ENCODE measurements at places on chromosomes 4 and X.

DNA sequence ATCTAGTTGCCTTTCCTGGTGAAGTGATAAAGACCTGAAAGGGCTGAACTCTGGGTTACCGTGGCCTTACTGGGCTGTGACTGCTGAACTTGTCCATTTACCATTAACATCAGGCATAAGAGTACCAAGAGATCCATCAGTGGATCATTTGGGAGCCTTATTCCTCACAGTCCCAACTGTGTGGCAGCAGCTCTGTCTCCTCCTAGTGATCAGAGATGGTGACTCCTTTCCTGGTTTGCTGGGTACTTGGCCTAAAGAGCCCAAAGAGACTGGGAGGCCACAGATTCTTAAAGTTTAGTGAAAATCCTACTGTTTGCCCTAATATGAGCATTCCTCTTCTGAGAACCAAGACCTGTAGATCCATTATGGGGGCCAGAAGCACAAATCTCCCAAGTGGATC lies 56.3 kb upstream of the ATP6AP2 start:
- DNase-seq = no peak

DNA sequence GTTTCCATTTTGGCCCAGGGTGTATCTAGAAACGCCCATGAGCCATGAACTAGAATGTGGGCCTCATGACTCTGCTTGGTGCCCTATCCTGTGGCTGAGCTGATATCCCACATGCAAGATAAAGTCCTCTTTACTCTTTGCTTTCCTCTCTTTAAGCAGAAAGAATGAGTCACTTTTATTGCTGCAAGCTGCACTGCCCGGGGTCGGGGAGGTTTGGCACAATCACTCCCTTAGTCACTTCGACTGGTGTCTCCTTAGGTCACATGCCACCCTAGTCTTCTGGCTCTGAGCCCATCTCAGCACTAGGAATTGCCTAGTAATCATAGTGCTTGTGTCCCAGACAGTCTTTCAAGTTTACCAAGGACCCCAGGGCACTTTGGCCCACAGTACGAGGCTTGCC lies 75.1 kb upstream of the CXorf66 start:
- peak; percentile 41 for DNase-seq

GRCh38 chr4:1992468-1993168 lies 16.2 kb downstream of the NELFA start:
- DNase-seq = no peak

GRCh38 chr4:25103418-25103817 lies 56.8 kb downstream of the SEPSECS start:
- DNase-seq = no peak

- DNase-seq = no peak
These were observed 681.9 kb upstream of the BOD1L1 start for GRCh38 chr4:14309431-14309830.

DNA sequence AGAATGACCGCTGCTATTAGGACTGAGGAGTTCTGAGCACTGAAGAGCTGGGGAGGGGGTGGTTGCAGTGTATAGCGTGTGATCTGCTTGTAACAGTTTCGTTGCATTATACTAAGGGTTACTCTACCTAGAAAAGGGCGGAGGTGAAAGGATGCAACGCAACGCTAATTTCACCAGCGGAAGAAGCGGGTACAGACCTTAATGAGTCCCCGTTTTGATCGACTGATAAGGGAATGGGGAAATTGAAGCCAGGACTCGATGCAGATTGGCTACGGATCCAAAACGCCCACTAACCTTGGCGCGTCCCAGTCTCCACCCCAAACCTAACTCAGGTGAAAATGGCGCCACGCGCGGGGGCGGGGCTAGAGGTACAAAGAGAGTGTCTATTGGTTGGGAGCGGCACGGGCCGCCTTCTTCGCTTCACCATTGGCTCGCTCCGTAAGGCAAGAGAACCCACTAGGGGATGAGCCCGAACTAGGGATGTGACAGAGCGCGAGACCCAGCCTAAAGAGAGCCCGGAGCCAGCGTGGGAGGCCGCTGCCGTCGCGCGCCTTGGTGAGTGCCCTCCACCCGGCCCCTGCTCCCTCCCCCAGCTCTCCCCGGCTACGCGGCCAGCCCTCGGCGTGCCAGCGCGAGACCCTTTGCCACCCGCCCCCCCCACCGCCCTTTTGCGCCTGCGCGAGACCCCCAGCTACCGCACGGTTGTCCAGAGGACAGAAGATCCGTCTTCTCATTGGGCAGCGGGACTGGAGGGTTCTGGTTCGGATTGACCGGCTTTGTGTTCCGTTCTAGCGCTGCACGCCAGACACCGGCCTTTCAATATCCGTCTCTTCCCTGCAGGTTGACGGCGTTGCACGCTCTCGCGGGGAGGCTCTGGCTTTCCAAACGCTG lies at the start of gene EBP:
Gene EBP (plus strand): TSS at position 456 of the 891 bp plus-strand sequence. CDS start 1,964 bp downstream, outside the sequence.
- DNase-seq = peak; percentile 87

DNA sequence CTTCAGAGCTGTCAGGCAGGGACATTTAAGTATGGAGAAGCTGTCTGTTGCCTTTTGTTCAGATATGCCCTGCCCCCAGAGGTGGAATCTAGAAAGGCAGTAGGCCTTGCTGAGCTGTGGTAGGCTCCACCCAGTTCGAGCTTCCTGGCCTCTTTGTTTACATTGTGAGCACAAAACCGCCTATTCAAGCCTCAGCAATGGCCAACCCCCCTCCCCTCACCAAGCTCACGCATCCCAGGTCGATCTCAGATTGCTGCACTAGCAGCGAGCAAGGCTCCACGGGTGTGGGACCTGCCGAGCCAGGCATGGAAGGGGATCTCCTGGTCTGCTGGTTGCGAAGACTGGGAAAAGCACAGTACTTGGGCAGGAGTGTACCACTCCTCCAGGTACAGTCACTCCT lies 59.3 kb downstream of the ZNF674 start:
- DNase-seq = no peak

DNA sequence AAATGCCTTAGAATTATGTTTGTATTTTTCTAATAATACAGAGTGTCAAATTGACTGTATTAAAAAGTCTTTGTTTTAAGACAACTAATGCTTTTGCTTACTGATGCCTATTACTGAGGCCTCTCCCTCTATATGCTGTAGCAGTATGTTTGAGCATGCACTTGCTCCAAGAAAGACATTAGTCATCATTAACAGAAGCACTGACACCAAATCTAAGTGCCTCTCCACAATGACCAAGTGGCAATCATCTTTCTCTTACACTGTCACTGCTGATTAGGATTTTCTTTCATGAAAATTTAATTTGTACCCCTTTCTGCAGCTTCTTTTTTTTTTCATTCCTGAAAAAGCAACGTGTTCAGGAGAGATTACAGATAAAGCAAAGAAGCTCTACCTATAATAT lies 11.1 kb upstream of the MAB21L2 start:
- no peak for DNase-seq

GRCh38 chr4:102444752-102445151 lies 56.4 kb upstream of the NFKB1 start:
- DNase-seq = no peak

GRCh38 chr4:151340751-151341385 lies 15.5 kb upstream of the SH3D19 start:
- peak; percentile 4 for DNase-seq

- DNase-seq = peak; percentile 43
These were observed 581 bp downstream of the UBE2K start for GRCh38 chr4:39698424-39699009.

GRCh38 chrX:134460862-134461220 lies 876 bp downstream of the HPRT1 start:
- peak; percentile 25 for DNase-seq

DNA sequence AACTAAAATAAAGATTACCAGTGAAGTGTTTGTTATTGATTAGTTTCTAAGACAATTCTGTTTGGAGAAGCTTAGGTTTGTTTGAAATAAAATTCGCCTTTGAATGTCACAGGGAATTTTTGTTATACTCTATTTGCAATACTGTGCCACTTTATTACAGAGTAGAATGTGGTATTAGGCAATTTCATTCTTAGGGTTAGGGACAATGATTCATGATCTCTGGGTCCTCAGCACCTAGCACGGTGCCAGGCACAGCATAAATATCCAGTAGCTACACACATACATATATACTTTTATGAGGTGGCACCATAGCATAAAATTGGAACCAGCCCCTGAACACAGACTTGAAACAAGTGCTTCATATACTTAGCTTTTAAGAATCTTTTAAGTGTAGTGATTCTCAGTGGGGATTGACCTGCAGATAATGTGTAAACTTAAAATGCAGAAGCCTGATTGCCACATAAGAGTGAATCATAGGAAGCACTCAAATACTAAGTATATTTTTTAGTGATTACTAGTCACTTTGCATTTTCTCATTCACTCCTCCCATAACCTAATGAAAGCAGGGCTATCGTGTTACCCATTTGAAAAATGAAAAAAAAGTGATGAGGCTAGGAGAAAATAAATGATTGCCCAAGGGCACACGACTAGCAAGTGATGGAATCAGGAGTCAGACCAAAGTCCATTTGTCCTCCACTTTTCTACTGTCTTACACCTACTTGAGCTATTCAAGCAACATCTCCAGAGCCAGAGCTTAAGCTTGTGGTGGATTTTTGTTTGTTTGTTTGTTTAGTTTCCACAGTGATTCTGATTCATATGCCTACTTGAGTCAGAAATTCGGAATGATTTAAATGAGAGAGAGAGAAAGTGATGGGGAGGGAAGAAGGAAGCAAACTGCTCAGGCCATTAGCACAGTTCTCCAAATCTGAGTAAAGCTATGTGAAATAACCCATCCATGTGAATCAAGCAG lies 366.0 kb upstream of the FGF13 start:
- no peak for DNase-seq

GRCh38 chrX:16113978-16114565 lies 9.3 kb upstream of the GRPR start:
- DNase-seq = no peak

DNA sequence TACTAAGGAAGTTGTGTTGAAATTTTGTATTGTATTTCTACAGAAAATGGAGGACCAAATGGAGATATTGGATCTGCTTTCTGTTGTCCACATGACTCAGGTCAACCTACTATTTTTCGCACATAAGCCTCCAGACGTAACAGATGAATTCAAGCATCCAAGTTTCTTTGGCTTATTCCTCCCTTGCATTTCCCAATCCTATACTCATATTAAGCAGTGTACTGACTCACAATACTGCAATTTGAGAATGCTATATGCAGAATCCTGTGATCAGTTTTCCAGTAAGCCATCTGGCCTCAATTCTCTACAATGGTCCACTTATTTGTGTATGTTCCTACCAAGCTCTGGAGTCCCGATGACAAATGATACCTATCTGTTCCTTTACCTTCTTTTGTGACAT lies 75.7 kb downstream of the ASB9 start:
- no peak for DNase-seq

GRCh38 chr4:46894826-46895225 lies 14.2 kb downstream of the COX7B2 start:
- DNase-seq = no peak

DNA sequence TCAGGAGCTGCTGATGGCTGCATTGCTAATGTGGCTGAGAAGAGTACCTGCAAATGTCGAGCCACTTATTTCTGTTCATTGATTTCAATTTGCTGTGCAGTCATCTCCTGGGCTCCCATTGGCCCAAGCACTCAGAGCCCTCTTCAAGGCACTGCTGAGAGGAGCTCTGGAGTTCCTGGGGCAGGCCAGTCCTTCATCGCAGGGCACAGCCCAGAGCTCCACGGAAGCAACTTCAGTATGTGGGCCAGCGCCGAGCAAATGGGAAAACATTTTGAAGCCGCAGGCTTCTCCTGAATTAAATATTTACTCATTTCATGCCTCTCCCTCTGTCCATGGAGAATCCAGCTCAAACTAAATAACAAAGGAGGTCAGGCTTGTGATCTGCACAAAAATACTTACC lies 383.3 kb downstream of the BCOR start:
- no peak for DNase-seq

DNA sequence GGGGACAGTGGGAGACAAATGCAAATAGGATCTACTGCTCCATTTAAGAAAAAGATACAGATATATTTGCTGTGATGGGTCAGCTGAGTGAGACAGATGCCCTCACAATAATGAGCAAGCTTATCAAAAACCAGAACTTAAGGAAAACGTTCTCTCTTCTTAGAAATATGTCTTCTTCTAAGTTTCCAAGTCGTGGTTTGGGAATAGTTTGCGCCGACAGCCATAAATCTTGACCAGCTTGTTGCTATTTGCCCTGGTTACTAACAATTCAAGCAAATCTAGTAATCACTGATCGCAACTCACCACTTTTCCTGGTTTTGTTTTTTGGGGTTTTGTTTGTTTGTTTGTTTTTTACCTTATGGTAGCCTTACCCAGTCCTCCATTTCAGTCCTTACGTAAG lies 67.6 kb upstream of the GUCY1A1 start:
- no peak for DNase-seq

- DNase-seq = peak; percentile 26
These were observed 214.5 kb upstream of the TACR3 start for GRCh38 chr4:103934178-103934789.

GRCh38 chrX:69126642-69127041 lies 38.6 kb downstream of the PJA1 start:
- no peak for DNase-seq

GRCh38 chr4:86919561-86920223 lies 15.1 kb upstream of the AFF1 start:
- DNase-seq = peak; percentile 45

GRCh38 chrX:41491267-41492004 lies 44.3 kb downstream of the NYX start:
- peak; percentile 78 for DNase-seq

- no peak for DNase-seq
These were observed 238.1 kb downstream of the ARAP2 start for GRCh38 chr4:36006226-36006625.
